C1 segment of cervical spinal cord (tissue), 14 donors: ENCODE measurements at places on chromosomes 2 and 18.

- no peak for DNase-seq
Measured at GRCh38 chr2:113084249-113085000, 16.7 kb downstream of the IL1F10 start.

GRCh38 chr2:235005023-235005422 is 53.2 kb downstream of the SH3BP4 start:
- no peak for DNase-seq

DNA sequence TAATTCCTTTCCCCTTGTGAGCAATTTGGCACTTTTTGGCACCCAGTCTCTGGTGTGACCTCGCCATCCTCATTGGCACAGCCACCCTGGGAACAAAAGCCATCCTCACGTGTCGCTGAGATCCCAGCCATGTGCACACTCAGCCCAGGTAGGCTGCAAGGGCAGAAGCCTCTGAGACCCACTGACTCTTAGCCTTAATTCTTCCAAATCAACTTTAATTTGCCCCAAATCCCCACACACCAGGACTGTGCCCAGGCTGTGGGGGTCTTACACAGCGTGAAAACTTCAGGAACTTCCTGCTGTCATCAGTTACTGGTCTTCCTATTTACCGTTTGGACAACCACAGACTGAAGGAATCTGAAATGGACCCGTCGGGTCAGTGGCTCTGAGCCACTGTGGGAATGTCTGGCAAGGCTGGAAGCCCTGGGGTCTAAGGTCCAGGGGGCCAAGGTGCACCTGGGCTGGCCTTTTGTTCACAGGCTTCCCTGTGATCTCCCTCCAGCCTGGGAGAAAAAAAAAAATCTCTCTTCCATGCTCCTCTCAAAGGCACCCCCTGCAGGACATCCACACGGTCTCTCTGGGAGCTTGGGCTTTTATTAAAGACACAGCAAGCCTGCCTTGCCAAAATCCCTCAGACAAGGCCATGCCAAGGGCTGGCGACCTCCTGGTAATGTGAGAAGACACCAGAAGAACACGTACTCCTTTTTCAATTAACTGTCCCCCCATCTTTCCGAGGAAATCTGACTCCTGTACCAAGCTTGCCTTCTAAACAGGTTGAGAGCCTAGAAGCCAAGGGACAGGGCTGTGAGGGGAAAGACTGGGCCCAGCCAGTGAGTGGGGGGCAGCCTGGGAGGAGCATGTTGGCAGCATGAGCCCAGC is 42.1 kb upstream of the LAPTM4A start:
- DNase-seq = no peak

- no peak for DNase-seq
Measured at GRCh38 chr2:191625016-191625415, 52.9 kb upstream of the NABP1 start.
